ENCODE measurements at places on chromosomes 3 and 15.

GRCh38 chr15:56040081-56041035, 46.9 kb upstream of the NEDD4 start:
- no peak for DNase-seq

- no peak for DNase-seq
Measured at GRCh38 chr15:87680208-87680607, 576.3 kb downstream of the NTRK3 start.

- no peak for DNase-seq
Measured at GRCh38 chr3:61650719-61651410, 89.5 kb downstream of the PTPRG start.

- DNase-seq, result no peak
Measured at GRCh38 chr3:112459750-112460149, 39.5 kb downstream of the BTLA start.

- no peak for DNase-seq
Measured at GRCh38 chr15:94395640-94396039, 164.3 kb downstream of the MCTP2 start.

- no peak for DNase-seq
Measured at GRCh38 chr3:148077318-148077923, 620.3 kb upstream of the AGTR1 start.

- DNase-seq, result no peak
Measured at GRCh38 chr15:74958320-74958907, 1.8 kb upstream of the RPP25 start.

DNA sequence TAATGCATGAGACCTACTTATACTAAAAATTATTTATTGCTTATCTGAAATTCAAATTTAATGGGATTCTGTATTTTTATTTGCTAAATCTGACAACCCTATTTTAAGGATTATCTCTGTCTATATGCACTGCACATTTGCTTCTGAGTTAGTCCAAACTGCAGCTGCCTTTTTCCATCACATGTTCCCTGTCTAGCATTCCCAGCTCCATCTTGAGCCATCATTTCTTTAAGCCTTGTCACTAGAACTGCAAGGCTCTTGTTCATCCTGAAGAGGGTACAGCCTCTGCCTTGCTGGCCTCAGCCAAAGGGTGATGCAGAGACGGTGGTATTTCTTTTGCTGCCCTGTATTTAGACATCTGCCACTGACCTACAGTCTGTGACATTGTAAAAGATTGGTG, 125.8 kb upstream of the STT3B start:
- DNase-seq, result no peak

GRCh38 chr15:34973512-34973911, 4.0 kb upstream of the AQR start:
- DNase-seq, result no peak

GRCh38 chr15:91192690-91193377, 92.8 kb downstream of the SV2B start:
- no peak for DNase-seq

GRCh38 chr3:197083486-197083885, 53.9 kb upstream of the MELTF start:
- DNase-seq, result no peak

GRCh38 chr3:11582191-11582968, 61.3 kb downstream of the VGLL4 start:
- DNase-seq, result no peak

DNA sequence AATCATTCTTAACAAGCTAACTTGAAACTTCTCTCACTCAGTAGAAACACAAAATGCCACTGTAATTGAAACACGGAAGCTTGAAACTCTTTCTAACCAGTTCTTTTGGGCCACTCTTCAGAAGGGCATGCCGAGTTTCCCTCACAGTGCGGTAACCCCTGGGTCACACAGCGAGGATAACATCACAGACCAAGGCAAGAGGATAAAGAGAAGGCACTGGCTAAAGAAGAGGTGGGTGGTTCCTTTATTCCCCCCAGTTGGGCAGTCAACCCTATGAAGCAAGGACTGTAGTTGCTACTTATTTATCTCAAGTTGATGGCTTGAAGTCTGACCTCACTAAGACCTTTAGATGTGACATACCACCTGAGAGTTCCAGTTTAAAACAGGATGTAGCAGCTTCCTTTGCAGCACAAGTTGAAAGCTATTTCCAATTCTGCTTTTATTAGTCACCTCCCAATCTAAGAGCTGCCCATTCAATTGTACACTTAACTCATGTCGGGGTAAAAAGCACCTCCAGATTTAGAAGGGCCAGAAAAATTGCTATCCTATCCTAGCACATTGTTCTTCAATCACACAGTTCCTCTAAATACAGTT, 272.4 kb downstream of the TIGIT start:
- DNase-seq, result no peak

DNA sequence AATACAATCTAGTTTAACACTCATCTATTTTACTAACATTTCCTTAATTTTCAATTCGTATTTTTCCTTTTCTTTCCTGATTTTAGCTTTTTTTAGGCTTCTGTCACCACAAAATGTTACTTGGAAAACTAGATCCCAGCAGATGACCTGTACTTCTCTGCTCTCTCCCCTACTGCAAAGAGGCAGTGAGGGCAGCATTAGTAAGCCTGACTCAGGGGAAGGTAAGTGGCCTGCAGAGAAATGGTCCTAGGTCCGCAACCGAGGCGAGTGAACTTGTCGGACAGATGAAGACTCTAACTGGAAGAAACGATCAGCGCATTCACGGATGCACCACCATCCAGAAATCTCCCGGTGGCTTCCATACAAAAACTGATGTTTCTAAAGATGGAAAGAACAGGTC, 20.4 kb downstream of the TMEM43 start:
- DNase-seq, result no peak

DNA sequence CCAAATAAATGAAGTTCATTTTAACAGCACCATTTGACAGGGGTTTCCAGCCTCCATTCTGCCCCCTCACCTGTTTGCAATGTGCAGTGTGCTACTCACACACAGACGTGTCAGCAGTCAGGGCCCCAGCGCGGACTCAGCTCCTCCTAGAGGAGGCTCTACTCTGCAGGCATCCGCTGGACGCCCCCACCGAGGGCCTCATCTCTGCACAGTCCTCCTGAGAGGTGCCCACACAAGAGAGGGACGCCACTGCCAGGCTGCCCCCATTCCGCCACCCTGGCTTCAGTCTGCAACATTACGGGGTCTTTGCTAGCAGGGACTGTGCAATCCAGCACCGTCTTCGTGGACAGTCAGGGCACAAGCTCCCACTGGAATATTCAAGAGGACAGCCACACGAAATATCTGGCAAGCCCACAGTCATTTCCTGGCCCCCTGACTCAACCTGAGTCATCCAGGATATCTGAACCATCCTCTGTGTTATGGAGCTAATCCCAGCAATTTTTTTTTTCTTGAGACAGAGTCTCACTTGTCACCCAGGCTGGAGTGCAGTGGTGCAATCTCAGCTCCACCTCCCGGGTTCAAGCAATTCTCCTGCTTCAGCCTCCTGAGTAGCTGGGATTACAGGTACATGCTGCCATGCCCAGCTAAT, 255.0 kb downstream of the OCA2 start:
- DNase-seq, result no peak

GRCh38 chr3:39937315-39937714, 127.9 kb downstream of the MYRIP start:
- DNase-seq, result no peak

DNA sequence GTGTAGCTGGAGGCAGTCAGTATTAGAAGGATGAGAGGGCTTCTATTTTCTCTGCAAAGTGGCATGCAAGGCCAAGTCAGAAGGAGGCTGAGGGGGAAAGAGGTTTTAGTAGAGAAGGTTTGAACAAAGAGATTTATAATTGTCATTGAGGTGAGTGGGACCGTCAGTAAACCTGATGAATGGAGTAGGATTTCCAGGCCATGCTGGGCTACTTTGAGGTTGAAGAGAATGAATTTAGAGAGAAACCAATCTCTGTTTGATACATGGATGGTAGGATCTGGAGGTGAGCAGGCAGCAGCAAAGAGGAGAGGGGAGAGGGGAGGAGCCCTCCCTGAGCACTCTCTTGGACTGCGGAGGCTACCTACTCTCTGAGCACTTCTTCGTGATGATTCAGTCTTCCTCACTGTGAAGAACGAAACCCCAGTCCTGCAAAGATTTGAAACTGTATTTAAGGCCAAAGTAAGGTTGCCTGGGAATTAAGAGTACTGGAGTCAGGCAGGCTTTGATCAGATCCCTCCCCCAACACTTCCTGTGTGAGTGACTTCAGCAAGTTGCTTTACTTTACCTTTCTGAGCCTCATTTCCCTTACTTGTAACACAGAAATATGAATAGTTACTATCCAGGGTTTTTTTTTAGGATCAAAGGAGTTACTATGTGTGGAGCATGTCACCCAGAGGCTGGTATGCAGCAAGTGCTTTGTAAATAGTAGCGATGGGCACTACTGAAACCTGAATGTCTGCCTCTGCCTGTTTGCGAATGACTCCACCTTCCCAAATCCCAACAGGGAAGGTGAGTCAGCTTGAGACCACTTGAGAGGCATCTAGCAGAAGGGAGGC, 75.8 kb downstream of the RPL39L start:
- no peak for DNase-seq

Data from stimulated activated CD4-positive, alpha-beta T cell treated with anti-CD3 and anti-CD28 coated beads, TNF-alpha, amount 100 ng/mL, for 1 hour (primary cell).